ENCODE measurements at places on chromosomes 6 and 20. TPM values are rescaled to one million over a fixed set of nuclear protein-coding genes. Genes with fewer than 3 reads are reported as not detected.

Gene OR2H2
- total RNA-seq = not detected

DNA sequence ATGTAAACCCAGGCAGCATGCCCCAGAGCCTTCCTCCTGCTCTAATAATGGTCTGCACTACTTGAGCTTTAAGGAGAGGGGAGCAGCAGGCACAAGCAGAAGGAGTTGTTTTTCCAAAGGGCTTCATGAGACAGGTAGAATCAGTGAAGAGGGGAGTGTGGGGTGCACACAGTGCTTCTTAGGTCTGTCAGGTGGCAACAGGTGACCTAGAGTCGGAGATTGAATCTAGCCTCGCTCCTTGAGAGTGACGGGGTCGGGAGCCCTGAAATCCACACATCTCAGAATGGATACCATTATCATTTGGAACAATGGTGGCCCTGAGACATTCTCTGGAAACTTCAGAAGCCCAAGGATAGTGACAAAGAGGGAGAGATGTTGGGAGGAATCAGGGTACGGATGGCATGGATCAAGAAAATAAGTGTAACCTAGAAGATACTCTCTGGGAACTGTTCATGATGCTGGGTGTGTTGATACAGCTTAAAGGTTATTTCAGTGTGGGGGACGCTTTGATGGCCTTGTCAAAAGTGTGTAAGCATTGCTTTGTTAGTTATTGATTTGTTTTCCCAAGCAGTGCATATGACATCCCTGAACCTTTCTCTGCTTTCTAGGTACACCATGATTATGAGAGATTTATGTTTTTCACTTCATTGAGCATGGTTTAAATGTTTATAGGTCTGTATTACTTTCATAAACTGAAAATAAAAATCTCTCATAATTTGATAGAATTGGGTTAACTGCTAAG is 77.8 kb upstream of the L3MBTL3 start:
- DNase-seq = no peak

GRCh38 chr20:12012241-12013222 is 94.8 kb downstream of the BTBD3 start:
- DNase-seq = no peak

DNA sequence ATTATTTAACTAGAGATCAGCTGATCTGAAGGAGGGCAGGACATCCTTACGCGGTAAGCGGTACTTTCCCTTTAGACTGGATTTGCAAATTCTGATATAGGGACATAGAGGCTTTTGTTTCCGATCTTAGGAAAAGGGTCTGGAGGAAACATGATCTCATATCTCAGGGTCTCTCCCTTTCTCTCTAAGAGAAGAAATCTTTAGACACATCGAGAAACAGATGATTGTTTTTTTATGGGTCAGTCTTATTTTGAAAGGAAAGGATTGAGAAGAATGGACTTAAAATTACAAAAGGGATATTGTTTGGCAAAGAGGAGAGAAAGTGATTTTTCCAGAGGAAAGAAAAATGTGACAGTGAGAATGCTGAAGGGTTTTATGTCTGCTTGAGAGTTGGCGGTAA is 83.9 kb upstream of the OGFRL1 start:
- DNase-seq = no peak

GRCh38 chr6:106799031-106799894 is 169.9 kb downstream of the QRSL1 start:
- no peak for DNase-seq

DNA sequence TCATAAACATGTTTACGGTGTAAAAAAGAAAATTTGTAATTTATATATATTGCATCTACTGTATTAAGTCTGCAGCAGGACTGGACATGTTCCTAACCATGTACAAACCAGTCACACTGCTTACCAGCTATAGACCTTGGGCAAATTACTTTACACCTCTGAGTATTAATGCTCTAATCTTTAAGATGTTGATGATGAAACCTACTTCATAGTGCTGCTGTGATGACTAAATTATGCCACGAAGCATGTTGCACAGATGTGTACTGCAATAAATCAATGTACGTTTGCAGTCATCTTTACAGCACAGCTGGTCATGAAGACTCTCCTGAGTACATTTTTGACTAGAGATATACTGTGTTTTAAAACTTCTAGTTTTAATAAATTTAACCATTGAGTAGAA is 42.6 kb downstream of the PRKN start:
- no peak for DNase-seq

Gene CCN6
- total RNA-seq = not detected

DNA sequence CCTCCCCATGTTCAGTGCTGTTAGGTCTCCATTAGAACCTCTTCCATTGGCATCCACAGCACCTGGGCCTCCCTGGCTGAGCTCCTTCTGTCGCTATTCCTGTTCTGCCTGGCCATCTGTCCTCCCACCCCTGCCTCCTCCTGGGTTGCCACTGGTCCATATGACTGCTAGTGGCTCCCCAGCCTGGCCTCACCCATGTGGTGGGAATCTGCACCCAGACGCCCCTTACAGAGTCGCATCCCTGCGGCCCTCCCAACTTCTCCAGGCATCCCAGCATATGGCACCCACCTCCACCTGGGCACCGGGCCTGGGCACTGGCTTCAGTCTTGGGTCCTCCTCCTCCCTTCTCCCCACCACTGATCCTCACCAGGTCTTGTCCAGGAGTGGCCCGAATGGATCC is 7.7 kb downstream of the CDC25B start:
- no peak for DNase-seq

DNA sequence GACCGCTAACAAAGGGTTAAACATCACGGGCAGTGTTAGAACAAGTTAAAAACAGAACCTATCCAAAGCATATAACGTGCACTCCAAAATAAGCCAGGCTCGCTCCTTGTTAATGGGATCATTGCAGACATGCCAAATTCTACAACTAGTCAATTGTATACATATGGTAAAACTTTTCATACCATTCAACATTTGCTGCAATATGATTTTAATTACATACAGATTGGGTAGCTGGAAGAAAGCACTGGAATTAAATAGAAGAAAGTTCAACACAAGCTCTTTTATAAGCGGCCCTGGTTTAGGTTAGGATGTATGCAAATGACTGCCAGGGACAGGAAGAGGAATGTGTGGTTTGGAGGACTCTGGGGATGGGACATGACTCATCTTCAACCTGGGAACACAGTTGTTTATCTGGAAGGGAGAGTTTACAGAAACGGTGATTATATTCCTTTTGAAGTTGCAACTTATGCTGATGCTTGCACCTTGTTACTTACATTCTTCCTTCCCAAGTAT is 62.5 kb upstream of the TIAM2 start:
- DNase-seq = no peak

DNA sequence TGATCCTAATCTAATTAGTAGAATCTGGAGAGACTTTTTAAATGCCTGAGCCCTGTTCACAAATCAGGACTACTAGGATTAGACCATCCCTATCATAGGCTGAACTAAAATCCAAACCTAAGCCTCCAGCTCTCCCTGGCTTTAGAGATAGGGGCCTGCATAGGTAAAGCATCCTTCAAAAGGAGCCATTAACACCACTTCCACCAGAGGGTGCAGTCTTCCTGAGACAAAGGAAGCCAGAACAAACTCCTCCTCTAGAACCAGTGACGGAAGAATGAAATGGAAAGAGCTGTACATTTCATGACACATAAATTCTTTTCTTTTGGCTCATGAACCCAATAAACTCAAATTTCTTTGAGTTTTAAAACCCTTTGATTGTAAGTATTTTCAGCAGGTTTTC is 291.2 kb upstream of the ADGRB3 start:
- DNase-seq = no peak

- no peak for DNase-seq
Measured at GRCh38 chr6:146883640-146884531, 285.1 kb downstream of the ADGB start.
